ENCODE measurements at places on chromosomes 1 and 21. TPM values are rescaled to one million over a fixed set of nuclear protein-coding genes. Genes with fewer than 3 reads are reported as not detected.

The C4BPA gene
- total RNA-seq: 4.5 TPM

The CCDC17 gene
- 5.6 TPM for total RNA-seq

The CC2D1B gene
- total RNA-seq: 35.3 TPM

The AGBL4 gene
- 0.47 TPM for total RNA-seq

The AJAP1 gene
- 0.49 TPM for total RNA-seq

The KCNJ9 gene
- not detected for total RNA-seq

The PM20D1 gene
- 0.17 TPM for total RNA-seq

The PGM1 gene
- total RNA-seq: 120 TPM

The NUF2 gene
- 4.4 TPM for total RNA-seq

The EDN2 gene
- total RNA-seq: 19.3 TPM

The UBASH3A gene
- 0.67 TPM for total RNA-seq

The GADD45A gene
- 43.4 TPM for total RNA-seq

The PRDM16 gene
- total RNA-seq: 1.1 TPM

The ADIPOR1 gene
- 69.7 TPM for total RNA-seq

The IL24 gene
- not detected for total RNA-seq

The TTC24 gene
- total RNA-seq: 0.28 TPM

The AADACL4 gene
- total RNA-seq: not detected

The FCRL2 gene
- 1.1 TPM for total RNA-seq

The KAZN gene
- total RNA-seq: 14.2 TPM

The DTL gene
- total RNA-seq: 4.1 TPM

The CELA3A gene
- 1.1 TPM for total RNA-seq

The MFSD2A gene
- total RNA-seq: 35.7 TPM

The KDF1 gene
- total RNA-seq: 25.6 TPM

The SLX9 gene
- 30.5 TPM for total RNA-seq

The SNAP47 gene
- total RNA-seq: 18.6 TPM

The GPX7 gene
- total RNA-seq: 1.4 TPM

The INPP5B gene
- total RNA-seq: 21.6 TPM

The BRDT gene
- not detected for total RNA-seq

The NCF2 gene
- 3.1 TPM for total RNA-seq

The EPHX1 gene
- total RNA-seq: 59.3 TPM

The OR2AK2 gene
- not detected for total RNA-seq
